ENCODE measurements at places on chromosomes 1 and 21.
A peak's percentile ranks its signal among the peaks of the same experiment; 100 is the strongest.

DNA sequence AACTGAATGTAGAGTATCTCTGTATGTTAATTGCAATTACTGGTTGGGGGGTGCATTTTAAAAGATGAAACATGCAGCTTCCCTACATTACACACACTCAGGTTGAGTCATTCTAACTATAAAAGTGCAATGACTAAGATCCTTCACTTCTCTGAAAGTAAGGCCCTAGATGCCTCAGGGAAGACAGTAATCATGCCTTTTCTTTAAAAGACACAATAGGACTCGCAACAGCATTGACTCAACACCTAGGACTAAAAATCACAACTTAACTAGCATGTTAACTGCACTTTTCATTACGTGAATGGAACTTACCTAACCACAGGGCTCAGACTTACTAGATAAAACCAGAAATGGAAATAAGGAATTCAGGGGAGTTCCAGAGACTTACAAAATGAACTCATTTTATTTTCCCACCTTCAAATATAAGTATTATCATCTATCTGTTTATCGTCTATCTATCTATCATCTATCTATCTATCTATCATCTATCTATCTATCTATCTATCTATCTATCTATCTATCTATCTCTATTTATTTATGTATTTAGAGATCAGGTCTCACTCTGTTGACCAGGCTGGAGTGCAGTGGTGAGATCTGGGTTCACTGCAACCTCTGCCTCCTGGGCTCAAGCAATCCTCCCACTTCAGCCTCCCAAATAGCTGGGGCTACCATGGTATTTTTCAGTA, 47.8 kb downstream of the CHML start:
- DNase-seq = no peak

- peak; percentile 75 for DNase-seq
Observed at GRCh38 chr1:30749691-30750583, 7.6 kb downstream of the LAPTM5 start.

- DNase-seq = no peak
Observed at GRCh38 chr1:25815208-25816111, 4.3 kb upstream of the MTFR1L start.

DNA sequence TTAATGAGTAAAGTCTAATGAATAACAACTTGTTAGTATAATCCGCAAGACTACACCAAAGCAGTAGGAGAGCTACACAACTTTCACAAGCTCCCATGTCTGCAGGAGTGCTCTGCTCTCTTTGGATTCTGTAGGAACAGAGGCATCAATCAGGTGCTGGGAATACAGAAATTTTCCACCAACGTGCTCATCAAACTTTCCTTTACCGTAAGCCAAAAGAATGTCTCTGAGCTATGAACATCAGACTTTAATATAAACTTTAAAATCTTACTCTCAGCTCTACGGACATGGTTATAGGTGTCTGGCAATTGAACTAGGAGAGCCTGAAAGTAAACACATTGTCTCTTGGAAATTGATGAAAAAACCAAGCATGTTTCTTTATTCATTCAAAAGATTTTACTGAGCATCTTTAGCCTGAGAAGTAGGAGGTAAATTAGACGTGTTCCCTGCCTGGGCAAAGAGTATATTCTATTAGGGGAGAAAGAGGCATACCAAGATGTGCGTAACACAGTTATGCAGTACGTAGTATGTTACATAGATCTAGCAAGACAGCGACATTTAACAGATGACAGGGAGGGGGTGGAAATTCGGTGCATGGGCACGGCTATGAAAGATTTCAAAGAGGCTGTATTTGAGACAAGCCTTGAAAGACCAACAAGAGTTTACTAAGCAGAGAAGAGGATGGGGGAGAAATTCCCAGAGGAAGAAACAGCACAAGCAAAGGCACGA, 85.2 kb downstream of the TM2D1 start:
- no peak for DNase-seq

GRCh38 chr1:13756557-13757315, 56.7 kb downstream of the PRDM2 start:
- DNase-seq = no peak

GRCh38 chr1:59013276-59013927, 229.6 kb upstream of the JUN start:
- DNase-seq = no peak

DNA sequence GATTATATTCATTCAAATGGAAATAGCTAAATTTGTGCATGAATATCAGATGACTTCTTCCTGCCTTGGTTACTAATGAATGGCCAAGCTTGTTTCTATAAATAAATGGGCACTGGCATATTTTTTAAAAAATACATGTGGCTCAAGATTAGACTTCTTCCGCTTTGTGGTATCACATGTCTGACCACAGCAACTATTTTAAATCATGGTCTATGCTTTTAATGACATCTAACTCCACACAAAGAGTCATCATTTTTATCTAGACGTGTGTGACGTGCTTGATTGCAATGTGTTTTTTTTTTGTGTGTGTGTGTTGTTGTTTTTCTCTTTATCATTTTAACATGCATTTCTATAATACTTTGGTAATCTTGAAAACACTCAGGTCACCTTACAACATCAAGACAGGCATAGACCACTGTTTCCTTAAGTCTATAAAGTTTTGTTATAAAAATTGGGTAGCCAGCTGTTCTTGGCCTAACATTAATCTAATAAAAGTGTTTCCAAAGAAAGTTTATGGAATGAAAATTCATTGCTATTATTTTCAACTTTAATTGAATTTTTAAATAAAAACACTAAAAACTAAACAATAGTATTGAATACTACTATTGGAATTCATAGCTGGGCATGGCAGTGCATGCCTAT, 29.5 kb downstream of the RGS1 start:
- DNase-seq = peak; percentile 38

- no peak for DNase-seq
Observed at GRCh38 chr1:53073868-53074311, 11.9 kb downstream of the PODN start.

- no peak for DNase-seq
Observed at GRCh38 chr1:35461966-35462651, 95.1 kb downstream of the KIAA0319L start.

- DNase-seq = no peak
Observed at GRCh38 chr21:46027851-46028493, 46.4 kb downstream of the COL6A1 start.

- no peak for DNase-seq
Observed at GRCh38 chr1:1099506-1100183, 16.2 kb downstream of the C1orf159 start.

- no peak for DNase-seq
Observed at GRCh38 chr1:57832612-57833011, 408.8 kb upstream of the DAB1 start.

DNA sequence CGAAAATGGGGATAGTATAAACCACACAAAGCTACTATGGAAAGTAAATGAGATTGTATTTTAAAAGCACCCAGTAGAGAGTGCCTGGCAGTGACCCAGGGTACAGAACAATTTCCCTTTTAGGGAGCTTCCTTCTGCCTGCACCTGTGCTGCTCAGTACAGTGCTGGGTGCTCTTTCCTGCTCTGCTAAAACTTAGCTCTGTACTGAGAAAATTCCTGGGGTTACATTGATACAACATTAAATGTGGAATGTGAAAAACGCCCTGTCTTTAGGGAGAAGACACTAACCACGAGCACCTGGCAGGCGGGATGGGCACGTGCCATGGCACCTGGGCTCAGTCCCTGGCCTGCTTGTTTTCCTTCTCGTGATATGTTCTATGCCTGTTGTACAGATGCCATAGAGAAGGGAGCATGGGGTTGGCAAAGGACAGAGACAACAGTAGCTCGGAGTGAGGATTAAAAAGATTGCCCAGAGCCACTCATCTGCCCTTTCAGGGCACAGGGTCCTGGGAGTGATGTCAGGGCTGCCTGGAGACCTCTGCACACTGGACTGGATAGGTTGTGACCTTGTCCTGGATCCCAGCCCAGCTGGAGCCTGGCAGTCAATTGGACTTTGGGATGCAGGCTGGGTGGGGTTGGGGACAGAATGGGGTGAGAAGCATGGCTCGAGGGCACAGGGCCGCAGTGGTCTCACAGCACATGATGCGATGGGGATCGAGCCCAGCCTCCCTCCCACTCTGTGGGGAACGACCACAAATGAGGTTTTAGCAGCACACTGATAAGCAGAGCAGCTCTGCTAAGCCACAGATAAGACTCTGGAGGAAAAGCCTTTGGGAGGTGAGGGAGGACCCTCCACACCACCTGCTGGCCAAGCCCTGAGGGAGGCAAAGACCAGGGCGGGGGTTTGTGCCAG, 4.2 kb downstream of the SPATA46 start:
- no peak for DNase-seq

DNA sequence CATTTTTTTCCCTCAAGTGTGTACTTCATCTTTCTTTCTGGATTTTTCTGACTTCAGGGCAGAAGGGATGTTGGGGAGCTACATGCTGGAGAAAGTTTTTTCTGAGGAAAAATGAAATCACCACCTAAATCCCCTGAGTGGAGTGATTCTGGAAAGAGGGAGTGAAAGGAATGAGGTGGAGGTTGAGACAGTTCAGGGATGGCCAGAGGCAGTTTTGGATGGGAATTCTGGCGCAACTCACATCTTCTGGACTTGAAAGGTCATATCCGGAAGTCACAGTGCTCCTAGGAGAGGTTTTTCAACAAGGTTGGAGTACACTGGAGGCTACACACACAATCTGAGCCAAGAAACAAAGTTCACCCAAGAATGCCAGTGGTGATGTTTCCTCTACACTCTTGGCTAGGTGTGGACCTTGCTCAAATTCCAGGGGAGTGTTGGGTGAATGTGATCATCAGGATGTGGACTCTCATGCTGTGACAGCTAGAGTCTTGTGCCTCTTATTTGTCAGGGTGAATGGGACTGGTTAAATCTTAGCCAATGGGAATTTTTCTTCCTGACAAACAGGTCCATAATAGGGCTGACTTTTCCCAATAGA, 161.5 kb downstream of the HLX start:
- DNase-seq = no peak

DNA sequence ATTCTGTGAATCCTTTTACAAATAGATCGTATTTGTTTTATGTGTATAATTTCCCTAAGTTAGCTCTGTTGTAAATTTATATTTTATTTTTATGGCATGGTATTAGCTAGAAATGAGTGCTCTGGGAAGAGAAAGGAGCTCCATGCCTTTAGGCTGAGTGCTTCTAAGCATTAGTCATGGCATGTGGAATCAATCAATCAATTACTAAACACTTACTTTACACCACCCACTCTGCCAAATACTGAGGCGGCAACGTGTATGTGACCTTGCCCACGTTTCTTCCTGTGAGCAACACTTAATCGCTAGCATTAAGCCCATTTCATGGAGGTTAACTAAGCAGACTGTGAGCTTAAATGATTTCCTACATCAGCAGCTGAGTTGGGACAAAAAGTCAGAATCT, 7.2 kb upstream of the BECN2 start:
- no peak for DNase-seq

DNA sequence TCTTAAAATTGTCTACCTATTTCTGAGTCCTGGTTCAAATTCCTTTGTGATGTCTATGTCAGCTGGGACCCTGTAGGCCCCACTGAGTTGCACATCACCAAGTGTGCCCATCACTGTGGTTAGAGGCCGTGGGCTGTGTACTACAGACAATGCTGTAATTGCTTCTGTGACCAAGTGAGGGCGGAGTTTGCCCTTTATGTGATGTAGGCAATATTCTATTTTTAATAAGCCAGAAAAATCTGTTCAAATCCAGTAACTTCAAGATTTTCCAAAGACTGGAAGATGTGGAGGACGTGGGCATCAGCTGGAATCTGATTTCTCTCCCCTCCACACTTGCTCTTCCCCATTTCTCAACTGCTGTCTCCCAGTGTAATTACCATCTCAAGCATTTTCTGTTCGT, 215.4 kb downstream of the PBX1 start:
- DNase-seq = no peak

- no peak for DNase-seq
Observed at GRCh38 chr1:227841096-227841495, 25.6 kb downstream of the PRSS38 start.

- no peak for DNase-seq
Observed at GRCh38 chr1:28064064-28064463, 24.3 kb downstream of the EYA3 start.

- DNase-seq = no peak
Observed at GRCh38 chr21:32206631-32207405, 72.0 kb downstream of the MIS18A start.

DNA sequence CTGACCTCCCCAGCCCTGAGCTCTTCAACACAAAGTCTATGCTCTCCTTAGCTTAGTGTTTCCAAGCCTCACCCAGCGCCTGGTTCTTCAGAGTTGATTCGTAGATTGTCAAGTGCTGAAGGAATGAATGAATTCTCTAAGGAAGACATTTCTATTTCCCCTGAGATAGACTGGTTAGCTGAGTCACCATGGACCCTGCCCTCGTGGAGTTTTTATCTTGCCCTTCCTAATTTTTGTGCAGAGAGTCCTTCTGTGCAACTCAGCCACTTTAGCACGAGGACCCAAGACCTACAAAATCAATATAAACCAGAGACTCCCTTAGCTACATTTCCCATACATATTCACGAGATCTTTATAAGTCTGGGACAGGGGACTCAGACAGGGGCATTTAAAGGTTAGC, 2.6 kb upstream of the CD244 start:
- DNase-seq = no peak

DNA sequence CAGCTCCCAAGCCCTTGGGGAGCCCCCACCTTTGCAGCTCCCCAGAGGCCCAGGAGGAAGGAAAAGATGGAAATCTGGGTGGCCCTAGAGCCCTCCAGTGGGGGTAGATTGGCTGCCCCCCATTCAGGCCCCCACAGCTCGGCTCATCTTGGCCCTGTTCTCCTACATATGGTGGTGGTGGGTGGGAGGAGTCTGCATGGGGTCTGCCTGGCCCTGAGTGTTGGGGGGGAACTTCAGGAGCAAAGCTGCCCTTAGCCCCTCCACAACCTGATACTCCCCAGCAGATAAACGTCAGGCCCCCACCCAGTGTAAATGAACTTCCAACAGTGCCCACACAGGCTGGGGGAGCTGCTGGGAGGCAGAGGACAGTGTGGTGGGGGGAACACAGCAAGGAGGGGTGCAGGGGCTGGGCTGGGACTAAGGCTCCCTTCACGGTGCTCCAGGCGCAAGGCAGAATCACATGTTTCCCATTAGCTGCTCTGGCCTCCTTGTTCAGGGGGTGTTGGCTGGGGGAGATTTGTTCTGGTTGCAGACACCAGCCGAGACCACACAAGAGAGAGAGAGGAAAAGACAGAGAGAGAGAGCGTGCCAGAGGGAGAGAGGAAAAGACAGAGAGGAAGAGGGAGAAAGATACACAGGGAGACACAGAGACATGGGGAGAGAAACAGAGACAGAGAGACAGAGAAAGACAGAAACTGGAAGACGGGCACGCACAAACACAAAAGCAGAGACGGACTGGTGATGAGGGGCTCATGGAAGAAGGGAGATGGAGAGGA, 42.6 kb downstream of the AHDC1 start:
- DNase-seq = no peak

Data from CD4-positive, alpha-beta T cell treated with Interleukin-10 for 1 hour (primary cell).